Stimulated activated CD4-positive, alpha-beta T cell treated with anti-CD3 and anti-CD28 coated beads, Interleukin-4, amount 100 ng/mL, for 48 hours (primary cell): ENCODE measurements at places on chromosomes 3 and 15.

- DNase-seq, result no peak
Observed at GRCh38 chr3:59316688-59317275, 267.0 kb upstream of the CFAP20DC start.

DNA sequence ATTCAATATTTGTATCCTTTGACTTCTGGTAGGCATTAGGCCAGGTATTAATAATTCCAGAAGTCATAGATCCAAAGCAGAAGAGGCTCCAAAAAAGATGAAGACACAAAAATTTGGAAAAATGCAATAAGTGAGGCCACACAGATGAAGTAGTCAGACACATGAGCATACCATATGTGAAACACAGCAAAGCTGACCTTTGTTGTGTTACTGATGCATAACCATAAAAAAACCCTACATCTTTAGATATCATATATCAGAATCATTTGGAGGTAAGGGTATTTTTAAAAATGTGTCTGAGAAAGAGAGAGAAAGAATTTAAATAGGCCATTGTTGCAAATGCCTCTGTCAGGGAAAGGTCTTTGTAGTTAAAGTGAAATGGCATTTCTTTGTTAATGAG, 314.9 kb downstream of the SLC9A9 start:
- no peak for DNase-seq

DNA sequence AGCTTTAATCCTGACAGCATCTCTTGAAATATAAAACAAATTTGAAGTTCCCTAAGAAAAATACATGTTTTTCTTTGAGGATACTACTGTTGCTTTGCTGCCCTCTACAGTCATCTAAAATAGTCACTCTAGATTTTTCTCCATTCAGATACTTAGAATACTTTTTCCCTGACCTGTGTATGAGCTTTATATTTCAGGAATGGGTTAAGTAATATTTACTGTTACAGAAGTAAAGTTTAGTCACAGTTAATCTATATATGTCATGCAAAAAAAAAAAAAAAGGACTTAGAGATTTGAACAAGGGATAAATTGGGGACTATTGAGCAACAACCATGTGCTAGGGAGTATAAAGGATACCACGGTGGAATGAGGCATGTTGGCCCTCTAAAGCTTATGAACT, 8.8 kb downstream of the NECTIN3 start:
- DNase-seq, result no peak

- no peak for DNase-seq
Observed at GRCh38 chr3:170941551-170941950, 33.1 kb upstream of the EIF5A2 start.

DNA sequence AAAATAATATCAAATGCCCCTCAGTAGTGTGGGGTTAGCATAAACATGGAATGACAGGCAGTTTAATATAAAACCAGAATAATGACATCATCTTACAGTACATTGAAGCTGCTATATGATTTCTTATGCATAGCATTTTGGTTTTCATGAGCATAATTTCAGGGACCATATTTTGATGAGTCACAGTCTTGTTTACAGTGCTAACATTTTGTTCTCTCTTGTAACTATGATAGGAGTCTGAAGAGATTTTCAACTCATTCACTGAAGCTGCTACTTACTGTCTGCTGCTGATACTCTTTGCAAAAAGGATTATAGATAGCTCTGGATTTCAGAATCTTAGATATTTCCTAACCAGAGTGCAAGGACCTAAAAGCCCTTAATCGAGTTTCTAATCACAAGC, 92.6 kb upstream of the CCDC54 start:
- DNase-seq, result no peak

GRCh38 chr3:169128579-169128978, 534.9 kb downstream of the MECOM start:
- DNase-seq, result no peak

GRCh38 chr15:63712828-63713520, 115.8 kb downstream of the FBXL22 start:
- no peak for DNase-seq

- no peak for DNase-seq
Observed at GRCh38 chr3:114214542-114215341, 22.6 kb downstream of the ZNF80 start.

DNA sequence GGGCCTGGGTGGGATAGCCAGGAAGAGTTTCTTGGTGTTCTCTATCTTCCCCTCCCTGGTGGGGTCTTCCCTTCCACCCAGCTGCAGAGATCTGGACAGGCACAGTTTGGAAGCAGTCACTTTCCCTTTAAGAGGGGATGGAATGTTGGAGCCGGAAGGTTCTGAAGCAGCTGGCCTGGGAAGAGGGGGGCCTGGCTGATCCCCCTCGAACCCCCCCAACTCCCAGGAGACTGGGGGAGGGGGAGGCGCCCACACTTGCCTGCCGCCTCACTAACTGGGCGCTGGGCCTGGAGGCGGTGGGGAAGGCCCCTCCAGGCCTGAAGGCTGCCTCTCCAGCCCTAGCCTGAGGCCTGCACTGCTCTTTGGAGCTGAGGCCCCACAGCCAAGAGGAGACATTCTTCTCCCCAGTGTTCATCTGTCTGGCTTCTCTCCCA, 1.4 kb downstream of the DVL3 start:
- no peak for DNase-seq

- DNase-seq, result no peak
Observed at GRCh38 chr15:66940368-66940767, 125.0 kb upstream of the SMAD3 start.

GRCh38 chr3:55690726-55691125, 203.6 kb upstream of the WNT5A start:
- no peak for DNase-seq

- DNase-seq, result no peak
Observed at GRCh38 chr15:48999314-48999713, 35.6 kb upstream of the SHC4 start.

GRCh38 chr15:55475842-55476241, 32.2 kb downstream of the DNAAF4 start:
- DNase-seq, result no peak

- DNase-seq, result no peak
Observed at GRCh38 chr15:78414621-78415250, 23.3 kb upstream of the IREB2 start.

- DNase-seq, result peak; percentile 40
Observed at GRCh38 chr15:75732809-75733451, 20.3 kb upstream of the CSPG4 start.

- no peak for DNase-seq
Observed at GRCh38 chr3:38588371-38588971, 61.0 kb downstream of the SCN5A start.

DNA sequence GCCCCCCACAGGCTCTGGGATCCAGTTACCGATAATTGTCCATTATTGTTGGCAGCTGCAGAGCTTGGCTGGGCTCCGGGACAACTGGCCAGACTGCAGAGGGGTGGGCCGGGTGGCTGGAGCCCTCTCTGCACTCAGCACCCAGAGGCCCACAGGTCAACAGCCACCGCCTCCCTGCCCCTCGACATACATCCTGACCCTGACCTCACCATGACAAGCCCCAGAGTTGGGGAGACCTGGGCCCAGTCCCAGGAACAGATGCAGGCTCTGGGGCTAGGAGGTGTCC, 22.4 kb downstream of the PTH1R start:
- DNase-seq, result no peak

- peak; percentile 46 for DNase-seq
Observed at GRCh38 chr15:33226559-33227181, 32.2 kb upstream of the FMN1 start.

DNA sequence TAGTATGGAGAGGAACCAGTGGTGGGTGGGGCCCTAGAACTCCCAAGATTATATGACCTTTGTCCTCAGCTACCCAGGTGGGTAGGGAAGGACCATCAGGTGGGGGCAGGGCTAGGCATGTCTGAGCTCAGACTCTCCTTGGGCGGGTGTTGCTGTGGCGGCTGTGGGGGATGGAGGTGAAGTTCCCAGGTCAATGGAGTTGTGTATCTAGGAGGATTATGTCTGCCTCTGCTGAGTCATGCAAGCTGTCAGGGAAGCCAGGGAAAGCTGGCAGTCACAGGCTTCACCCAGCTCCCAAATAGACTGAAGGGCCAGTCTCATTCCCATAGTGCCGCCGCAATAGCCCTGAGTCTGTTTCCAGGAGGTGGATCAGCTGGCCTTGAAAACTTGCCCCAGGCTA, 139.7 kb upstream of the CFAP20DC start:
- DNase-seq, result no peak

DNA sequence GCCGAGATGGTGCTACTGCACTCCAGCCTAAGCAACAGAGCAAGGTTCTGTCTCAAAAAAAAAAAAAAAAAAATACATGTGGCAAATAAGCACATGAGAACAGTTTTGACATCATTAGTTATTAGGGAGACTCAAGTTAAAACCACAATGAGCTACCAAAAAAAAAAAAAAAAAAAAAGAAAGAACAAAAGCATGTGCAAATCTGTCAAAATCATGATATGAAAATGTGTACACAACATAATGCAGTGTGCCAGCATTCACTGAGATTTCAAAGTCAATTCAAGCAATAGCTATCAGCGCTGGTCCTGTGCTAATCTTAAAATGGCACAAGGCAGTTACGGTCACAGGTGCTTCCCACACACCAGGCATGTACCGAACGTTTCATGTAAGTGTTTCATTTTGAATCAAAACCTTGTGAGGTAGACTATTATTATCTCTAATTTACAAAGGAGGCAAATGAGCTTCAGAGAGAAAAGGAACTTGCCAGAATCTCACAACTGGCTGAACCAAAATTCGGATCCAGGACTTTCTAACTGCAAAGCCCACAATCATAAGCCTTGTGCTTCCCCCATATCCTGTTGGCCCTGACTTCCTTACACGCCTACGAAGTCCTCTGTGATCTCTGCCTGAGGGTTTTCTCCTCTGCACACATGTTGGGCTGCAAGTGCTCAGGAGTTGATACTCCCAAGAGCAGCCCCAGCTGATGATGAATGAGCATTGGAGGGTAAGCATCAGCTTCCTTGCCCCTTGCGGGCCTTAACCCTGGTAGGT, 200.1 kb upstream of the PROK2 start:
- DNase-seq, result no peak

- DNase-seq, result no peak
Observed at GRCh38 chr15:101185336-101185735, 66.5 kb downstream of the CHSY1 start.

GRCh38 chr3:133956353-133956752, 60.7 kb upstream of the RAB6B start:
- DNase-seq, result no peak

GRCh38 chr15:41969851-41970431, 2.4 kb downstream of the EHD4 start:
- no peak for DNase-seq

GRCh38 chr3:78900426-78900825, 867.4 kb downstream of the ROBO1 start:
- no peak for DNase-seq

DNA sequence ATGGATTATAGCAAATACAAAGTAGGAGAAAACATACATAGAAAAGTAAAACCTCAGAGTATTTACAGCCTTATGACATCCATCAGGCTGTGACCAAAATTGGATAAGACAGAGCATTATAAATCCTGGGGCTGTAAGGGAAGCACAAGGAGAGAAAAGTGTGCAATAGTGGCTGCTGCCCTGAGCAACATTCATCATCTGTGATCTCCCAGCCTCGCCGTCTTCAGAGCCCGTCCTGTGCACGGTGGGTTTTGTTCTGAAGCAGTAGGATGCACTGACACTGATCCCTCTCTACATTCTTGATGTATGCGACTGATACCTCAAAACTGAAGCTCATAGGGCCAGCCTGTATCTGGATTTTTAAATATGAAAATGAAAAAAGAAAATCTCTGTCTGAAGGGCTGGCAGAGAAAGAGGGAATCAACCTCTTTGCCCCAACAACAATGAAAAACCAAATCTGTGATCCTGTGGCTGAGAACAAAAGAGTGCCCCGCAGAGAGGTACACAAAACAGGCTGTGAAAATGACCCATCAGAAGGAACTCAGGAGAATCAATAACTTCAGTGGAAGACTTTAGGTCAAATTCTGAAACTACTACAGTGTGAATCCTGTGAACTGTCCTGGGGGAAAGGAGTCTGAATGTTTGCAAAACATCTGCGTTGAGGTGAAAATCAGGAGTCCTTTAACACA, 8.2 kb upstream of the RTP4 start:
- no peak for DNase-seq

- no peak for DNase-seq
Observed at GRCh38 chr3:73498764-73499622, 125.7 kb downstream of the PDZRN3 start.

GRCh38 chr3:184359610-184360009, 1.8 kb downstream of the CLCN2 start:
- DNase-seq, result no peak

DNA sequence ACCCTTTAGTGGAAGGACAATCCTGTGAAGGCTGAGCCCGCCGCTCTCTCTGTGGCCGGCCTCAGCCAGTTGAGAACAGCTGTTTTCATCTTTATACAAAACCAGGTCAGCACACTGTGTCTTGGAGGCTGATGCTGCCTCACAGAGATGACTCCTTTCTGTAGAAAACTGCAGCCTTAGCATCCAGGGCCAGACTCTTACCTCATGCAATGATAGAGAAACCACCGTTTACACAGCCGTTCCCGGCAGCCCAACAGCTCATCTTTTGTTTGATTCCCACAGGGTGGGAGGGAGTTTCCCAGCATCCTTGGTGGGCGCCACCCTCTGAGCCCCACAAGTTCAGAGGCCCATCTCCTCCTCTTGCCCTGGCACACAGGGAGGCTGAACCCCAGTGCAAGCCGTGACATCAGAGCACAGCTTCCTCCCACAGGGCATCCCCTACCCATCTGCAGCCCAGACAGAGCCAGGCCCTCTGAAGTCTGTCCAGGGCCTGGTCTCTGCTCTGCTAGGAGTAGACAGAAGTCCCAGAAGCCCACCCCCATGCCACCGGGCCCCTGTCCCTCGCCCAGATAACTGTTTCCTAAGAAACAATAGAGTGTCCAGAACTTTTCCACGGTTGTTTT, 105.0 kb downstream of the LRRK1 start:
- no peak for DNase-seq

GRCh38 chr3:98827221-98827920, 64.2 kb downstream of the ST3GAL6 start:
- no peak for DNase-seq

DNA sequence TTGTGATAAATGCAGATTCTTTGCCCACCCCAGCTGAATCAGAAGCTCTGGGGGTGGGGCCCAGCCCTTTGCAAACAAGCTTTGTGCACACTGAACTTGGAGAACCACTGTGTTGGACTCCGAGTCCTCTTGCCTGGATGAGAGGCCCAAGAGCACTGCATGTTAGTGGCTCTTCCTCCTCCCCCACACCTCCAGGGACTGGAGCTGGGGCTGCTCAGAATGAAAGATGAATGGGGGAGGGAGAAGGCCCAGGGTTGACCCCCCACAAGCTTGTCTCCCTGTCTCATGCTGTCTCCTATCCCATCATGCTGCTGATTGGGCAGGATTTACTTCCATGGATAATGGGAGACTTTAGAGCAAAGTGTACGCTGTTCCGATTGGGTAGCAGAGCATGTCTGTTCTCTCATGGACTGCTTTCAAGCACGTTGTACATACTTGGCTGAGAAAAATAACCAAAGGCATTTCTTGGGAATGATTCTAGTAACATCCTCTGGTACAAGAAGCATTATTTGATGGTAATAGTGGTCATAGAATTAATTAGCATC, 99.6 kb downstream of the PGPEP1L start:
- no peak for DNase-seq

- DNase-seq, result no peak
Observed at GRCh38 chr3:3666664-3667063, 132.6 kb upstream of the LRRN1 start.
